ENCODE measurements at places on chromosomes 1 and 21.

GRCh38 chr1:213419401-213420030 lies 368.5 kb downstream of the RPS6KC1 start:
- DNase-seq: no peak

DNA sequence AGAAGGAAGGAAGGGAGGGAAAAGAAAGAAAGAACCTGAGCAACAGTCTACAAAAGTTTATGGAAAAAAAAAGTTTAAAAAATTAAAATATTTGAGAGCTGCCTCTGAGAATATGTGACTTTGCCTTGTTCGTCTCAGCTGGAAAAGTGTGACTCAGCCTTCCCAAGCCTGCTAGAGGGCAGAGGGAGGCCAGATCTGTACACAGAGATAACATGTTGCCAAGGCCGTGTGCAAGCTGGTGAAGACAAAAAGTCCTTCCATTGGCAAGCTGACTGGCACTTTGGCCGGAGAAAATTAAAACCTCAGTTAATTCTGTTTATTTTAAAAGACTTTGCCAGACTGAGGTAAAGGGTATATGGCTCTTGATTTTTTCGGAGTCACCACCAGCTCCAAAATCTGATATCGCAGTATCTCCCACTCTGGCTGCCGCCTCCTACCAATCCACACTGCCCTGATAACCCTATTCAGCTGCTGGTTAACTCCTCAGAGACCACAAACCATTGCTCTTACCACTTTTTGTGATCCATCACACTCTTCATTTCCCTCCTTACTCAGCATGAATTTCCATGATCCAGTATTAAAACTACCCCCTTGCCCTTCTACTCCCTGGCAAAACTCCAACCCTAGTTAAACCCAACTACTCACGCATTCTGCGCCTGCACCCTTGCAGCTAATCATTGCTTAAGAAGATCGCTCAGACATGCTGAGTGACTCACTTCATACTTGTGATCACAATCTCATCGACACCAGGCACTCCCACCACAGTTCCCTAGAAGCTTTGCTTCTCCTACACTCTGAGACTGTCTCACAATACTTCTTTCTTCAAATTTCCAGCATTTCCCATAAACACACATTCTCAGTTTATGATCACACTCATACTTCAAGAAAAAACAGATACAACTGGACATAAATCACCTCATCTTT lies 5.7 kb upstream of the PPP1R15B start:
- peak; percentile 53 for DNase-seq

- no peak for DNase-seq
These were observed 1.7 kb downstream of the KRTAP10-8 start for GRCh38 chr21:44613386-44614155.

DNA sequence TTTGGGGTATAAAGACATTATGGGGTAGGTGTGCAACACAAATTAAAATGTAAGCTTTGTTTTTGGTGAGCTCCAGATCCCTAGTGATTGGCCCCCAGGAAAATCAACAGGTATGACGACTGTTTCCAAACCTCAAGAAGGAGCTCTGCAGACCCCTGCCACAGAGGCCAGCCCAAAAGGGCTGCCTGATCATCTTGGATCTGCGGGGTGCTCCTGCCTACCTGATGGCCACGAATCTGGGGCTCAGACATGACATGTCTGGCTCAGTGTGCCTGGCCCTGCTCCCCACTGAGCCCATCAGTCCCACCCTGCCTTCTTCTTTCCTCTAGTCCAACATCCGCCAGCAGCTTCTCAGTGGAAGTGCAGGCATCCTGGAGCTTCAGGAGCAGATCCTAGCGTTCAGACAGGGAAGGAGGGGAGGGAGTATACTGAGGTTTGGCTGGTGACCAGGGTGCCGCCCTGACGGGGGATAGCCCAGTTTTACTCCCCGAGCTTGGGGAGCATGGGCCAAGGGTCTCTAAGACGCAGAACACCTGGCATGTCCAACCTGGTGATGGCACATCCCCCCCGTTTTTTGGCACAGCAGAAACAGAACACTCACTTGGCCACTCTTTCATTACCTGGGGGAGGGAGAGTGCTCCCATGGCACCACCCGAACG lies 31.8 kb downstream of the ZNF496 start:
- no peak for DNase-seq

DNA sequence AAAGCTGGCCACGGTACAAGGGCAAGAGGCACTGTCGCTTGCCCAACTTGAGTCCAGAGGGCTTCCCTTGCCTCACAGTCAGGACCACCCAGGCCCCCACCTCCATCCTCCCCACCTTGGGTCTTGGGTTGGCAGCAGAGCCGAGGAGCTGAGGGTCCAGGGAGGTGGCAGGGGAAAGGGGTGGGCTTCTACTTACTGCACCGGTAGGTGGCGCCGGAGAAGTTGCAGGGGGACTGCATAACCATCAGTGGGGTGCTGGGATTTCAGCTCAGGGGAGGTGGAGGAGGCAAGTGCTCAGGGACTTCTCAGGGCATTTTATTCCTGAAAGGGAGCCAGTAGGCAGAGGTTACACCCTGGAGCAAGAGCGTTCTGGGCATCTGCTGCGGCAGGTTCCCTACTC lies 44.0 kb downstream of the TRIM62 start:
- no peak for DNase-seq

GRCh38 chr21:44428281-44428960 lies 26.9 kb upstream of the LRRC3 start:
- DNase-seq: peak; percentile 54

GRCh38 chr21:29187944-29188343 lies 57.5 kb downstream of the MAP3K7CL start:
- DNase-seq: no peak

DNA sequence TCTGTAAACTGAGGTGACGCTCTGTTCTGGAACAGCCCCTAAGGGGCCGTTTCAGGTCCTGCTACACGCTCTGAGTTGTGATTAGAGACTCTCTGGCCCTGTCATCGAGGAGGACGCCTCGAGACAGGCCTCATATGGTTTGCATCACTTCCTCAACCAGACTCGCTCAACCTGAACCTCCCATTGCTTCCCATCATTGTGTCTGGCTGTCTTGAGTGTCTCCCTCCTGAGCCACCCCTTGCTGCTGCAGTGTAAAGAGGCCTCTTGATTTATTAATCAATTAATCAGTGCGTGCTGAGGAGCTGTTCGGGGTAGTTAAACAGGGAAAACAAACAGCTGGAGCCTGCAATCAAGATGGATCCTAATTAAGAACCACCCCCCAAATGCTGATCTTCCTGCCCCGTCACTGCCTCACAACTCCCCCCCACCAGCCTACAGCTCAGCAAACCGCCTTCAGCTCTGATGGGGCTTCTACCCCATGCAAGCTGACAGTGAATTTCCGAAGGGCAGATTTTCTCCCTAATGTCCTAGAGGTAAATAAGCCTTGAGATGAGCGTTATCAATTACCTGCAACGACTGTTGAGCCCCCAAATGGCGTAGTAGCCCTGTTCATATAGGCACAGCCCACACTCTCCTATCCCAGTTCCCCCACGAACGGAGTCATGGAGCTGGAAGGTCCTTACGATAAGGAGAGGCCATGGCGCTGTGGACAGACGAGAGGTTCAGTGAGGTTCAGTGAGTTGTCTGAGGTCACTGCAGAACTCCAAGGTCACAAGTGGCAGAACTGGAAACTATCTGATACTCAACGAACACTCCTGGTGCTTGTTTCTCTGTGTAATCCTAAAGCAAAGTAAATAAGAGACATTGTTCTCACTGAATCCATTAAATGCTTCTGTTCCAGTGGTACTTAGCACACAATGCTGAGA lies 210.6 kb downstream of the KIF26B start:
- no peak for DNase-seq

GRCh38 chr21:35025206-35026152 lies 23.6 kb downstream of the RUNX1 start:
- DNase-seq: no peak

All from lower lobe of right lung (tissue), 2 donors.